Natural killer cell treated with Interleukin-12 subunit alpha and Interleukin-12 subunit beta and Interleukin-15 and Interleukin-18, amount 100 ng/mL, for 72 hours (primary cell): ENCODE measurements at places on chromosomes 5 and 9. TPM values are rescaled to one million over a fixed set of nuclear protein-coding genes. Genes with fewer than 3 reads are reported as not detected.

DNA sequence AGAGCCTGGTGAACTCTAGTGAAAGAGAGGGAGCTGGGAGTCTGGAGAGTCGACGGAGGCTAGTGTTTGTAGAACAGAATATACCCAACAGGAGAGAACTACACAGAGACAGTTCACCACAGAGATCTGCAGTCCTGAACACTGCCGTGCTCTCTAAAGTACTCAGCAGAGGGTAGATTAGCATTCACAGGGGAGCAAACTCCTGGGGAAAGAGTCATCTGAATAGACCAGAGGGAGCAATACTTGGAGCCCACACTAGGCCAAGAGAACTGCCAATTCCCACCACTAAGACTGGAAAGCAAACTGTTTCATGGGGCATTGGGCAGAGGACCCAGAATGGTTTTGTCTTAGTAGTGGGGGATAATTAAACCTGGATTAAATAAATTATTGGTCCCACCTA lies 235.6 kb downstream of the EDIL3 start:
- no peak for DNase-seq

GRCh38 chr5:10632110-10632761 lies 68.4 kb downstream of the ANKRD33B start:
- peak; percentile 85 for DNase-seq

GRCh38 chr5:36402512-36402906 lies 100.8 kb upstream of the RANBP3L start:
- no peak for DNase-seq

GRCh38 chr9:97632248-97632984 lies 752 bp downstream of the TSTD2 start:
- DNase-seq: no peak

- no peak for DNase-seq
Observed at GRCh38 chr5:17309462-17309861, 92.0 kb downstream of the BASP1 start.

GRCh38 chr9:130183133-130183762 lies 11.0 kb downstream of the NCS1 start:
- DNase-seq: no peak

Gene TSSK1B
- not detected for total RNA-seq

Gene ARAP3
- total RNA-seq: 17.5 TPM

Gene EGFLAM
- not detected for total RNA-seq

Gene CFAP77
- not detected for total RNA-seq

Gene CCNI2
- 3.9 TPM for total RNA-seq
